Neuronal stem cell (in vitro differentiated cells): ENCODE measurements at places on chromosomes 16 and 17.

GRCh38 chr17:42334677-42335076 is 46.4 kb downstream of the STAT5A start:
- DNase-seq, result no peak
- no peak overlapping the region for H3K4me3 ChIP-seq
- H3K27me3 ChIP-seq, result no peaks in the 10 kb centered on the region
- H3K27ac ChIP-seq, result no peak overlapping the region

- H3K27ac ChIP-seq, result no peak overlapping the region
- no peaks in the 10 kb centered on the region for H3K36me3 ChIP-seq
- no peaks in the 10 kb centered on the region for H3K27me3 ChIP-seq
- H3K4me1 ChIP-seq, result peaks cover 7% of the 10 kb centered on the region
- DNase-seq, result no peak
- H3K4me3 ChIP-seq, result no peak overlapping the region
Measured at GRCh38 chr16:88911136-88911945, 44.9 kb upstream of the PABPN1L start.

DNA sequence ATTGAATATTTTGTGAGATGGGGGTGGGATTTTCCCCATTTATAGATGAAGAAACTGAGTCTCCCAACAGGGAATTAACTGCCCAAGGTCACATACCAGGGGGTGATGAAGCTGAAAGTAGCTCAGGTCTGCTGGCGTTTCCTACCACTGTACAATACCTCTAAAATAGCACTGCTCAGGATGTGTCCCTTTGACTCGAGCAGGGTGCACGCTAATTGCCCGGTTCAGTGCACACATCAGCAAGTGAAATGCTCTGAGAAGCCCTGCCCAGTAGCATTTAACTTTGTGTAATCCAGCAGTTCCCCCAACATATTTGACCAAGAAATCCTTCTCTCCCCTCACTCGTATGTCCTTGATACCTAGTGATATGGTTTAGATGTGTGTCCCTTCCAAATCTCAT is 50.1 kb upstream of the DDX52 start:
- no peak overlapping the region for H3K27ac ChIP-seq
- DNase-seq, result no peak
- H3K4me3 ChIP-seq, result no peak overlapping the region
- no peaks in the 10 kb centered on the region for H3K4me1 ChIP-seq
- no peaks in the 10 kb centered on the region for H3K36me3 ChIP-seq

- H3K36me3 ChIP-seq, result no peaks in the 10 kb centered on the region
- DNase-seq, result no peak
- no peak overlapping the region for H3K27ac ChIP-seq
- no peak overlapping the region for H3K4me3 ChIP-seq
- H3K4me1 ChIP-seq, result no peaks in the 10 kb centered on the region
Measured at GRCh38 chr16:65658787-65659220, 536.9 kb upstream of the CDH11 start.

- peaks cover 19% of the 10 kb centered on the region for H3K27me3 ChIP-seq
- H3K27ac ChIP-seq, result no peak overlapping the region
- H3K4me1 ChIP-seq, result peaks cover 30% of the 10 kb centered on the region
- H3K4me3 ChIP-seq, result no peak overlapping the region
- no peak for DNase-seq
- H3K36me3 ChIP-seq, result no peaks in the 10 kb centered on the region
Measured at GRCh38 chr16:383326-384051, 1.7 kb upstream of the PGAP6 start.

DNA sequence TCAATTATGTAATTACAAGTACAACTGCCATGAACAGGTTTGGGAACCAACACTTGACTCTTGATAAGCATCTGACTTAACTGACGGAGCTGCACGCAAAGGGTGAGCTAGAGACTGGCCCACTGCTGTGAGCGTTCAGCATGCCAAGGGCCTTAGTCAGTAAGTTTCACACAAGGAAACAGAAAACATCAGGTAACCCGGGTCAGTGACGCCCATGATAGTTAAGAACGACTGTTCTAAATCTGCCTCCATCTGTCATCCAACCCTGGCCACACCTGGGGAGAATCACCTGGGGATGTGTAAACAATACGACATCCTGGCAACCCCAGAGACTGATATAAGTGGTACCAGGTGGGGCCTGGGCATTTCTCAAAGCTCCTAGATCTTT is 12.3 kb downstream of the SMIM5 start:
- no peaks in the 10 kb centered on the region for H3K27me3 ChIP-seq
- DNase-seq, result no peak
- H3K4me1 ChIP-seq, result no peaks in the 10 kb centered on the region
- H3K27ac ChIP-seq, result no peak overlapping the region

GRCh38 chr16:81843683-81844082 is 64.6 kb downstream of the PLCG2 start:
- no peak overlapping the region for H3K27ac ChIP-seq
- H3K4me3 ChIP-seq, result no peak overlapping the region
- H3K27me3 ChIP-seq, result peaks cover 8% of the 10 kb centered on the region
- no peaks in the 10 kb centered on the region for H3K4me1 ChIP-seq

DNA sequence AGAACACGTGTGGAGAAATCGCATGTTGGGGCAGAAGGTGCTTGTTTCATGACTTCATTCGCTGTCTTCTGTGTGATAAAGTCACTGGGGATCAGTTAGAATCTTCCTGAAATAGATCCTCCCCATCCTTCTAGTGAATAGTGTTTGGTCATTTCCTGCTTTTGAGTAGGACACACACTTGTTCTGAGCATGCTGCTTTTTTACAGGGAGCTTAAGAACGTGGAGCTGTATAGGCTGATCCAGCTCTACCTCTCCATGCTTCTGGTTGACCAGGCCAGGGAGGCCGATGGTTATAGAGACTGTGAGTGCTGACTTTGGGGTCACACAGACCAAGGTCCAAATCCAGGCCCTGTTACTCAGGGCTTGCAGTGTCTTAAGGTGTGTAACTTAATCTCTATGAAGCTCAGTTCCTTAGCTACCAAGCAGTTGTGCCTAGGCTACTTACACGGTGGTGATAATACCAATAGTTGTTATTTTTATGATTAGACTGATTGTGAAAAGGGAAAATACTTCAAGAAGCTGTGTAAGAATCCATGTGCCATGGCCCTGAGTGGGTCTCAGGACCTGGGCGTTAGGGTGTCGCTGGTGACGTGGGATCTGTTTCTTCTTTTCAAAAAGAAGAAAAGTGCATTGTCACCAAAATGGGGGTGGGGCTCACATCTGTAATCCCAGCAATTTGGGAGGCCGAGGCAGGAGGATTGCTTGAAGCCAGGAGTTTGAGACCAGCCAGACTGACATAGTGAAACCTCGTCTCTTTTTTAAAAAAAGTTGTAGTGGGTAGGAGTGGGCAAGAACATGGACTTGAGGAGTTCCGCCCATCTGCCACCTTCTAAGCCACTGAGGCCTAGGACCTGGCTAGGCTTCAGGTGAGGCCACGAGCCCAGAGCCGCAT is 64.1 kb upstream of the LGALS9 start:
- H3K4me3 ChIP-seq, result no peak overlapping the region
- H3K27me3 ChIP-seq, result no peaks in the 10 kb centered on the region
- H3K36me3 ChIP-seq, result no peaks in the 10 kb centered on the region

- no peaks in the 10 kb centered on the region for H3K36me3 ChIP-seq
- H3K4me3 ChIP-seq, result no peak overlapping the region
- no peak for DNase-seq
- H3K27me3 ChIP-seq, result no peaks in the 10 kb centered on the region
Measured at GRCh38 chr17:72489272-72489641, 368.4 kb downstream of the SOX9 start.

GRCh38 chr17:16407911-16408588 is 7.3 kb upstream of the TRPV2 start:
- no peaks in the 10 kb centered on the region for H3K36me3 ChIP-seq
- H3K4me3 ChIP-seq, result no peak overlapping the region
- H3K27ac ChIP-seq, result peak overlapping the region; percentile 65

DNA sequence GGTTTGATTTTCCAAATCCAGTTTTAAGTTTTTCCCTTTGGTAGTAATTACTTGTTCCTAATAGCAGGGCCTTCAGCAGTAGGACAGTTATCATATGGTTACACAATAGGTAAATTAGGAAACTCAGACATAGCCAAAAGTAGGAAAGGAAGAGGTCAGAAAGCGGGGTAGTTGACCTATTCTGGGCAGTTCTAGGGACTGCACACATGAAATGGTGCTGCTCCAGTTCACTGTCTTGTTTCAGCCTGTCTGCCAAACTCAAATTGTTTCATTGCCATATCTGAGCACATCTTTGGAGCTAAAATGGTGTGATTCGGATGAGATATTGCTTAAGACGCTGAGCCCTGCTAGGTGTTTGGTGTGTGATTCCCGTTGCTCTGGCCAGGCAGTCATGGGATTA is 56.7 kb downstream of the TANGO6 start:
- H3K4me1 ChIP-seq, result no peaks in the 10 kb centered on the region
- H3K27me3 ChIP-seq, result no peaks in the 10 kb centered on the region
- peak overlapping the region; percentile 35 for H3K4me3 ChIP-seq
- peaks cover 2% of the 10 kb centered on the region for H3K36me3 ChIP-seq
- no peak overlapping the region for H3K27ac ChIP-seq
- no peak for DNase-seq

DNA sequence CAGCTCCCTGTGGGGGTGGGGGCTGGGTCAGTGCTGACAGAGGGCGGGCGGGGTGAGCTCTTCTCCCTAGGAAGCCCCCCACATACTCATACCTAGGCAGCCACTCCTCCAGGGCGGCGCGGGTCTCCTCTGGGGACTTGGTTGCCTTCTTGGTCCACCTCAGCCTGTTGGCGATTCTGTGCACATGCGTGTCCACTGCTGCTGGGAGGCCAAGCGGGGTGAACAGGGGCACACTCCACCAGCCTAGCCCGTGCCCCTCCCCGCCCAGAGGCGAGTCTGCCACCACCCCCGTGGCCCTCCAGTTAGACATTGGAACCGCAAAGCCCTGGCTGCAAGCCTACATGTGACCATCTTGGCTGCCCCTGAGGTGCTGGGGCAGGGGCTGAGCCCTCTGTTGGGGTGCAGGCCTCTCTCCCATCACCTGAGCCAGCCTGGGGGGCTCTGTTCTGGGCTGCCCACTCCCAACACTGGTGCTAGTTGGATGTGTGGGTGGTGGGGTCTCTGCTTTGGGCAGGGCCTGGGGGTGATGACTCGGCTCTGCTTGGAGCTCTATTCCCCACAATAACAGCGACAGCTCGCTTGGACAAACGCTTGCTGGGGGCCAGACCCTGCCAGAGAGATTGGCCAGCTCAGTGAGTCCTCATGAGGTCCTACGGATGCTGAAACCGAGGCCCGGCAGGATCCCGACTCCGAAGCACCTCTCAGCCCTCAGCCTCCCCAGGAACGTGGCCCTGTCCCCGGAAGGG is 7.4 kb downstream of the NTHL1 start:
- no peaks in the 10 kb centered on the region for H3K27me3 ChIP-seq
- peaks cover 4% of the 10 kb centered on the region for H3K4me1 ChIP-seq
- no peak overlapping the region for H3K4me3 ChIP-seq
- no peak overlapping the region for H3K27ac ChIP-seq
- no peaks in the 10 kb centered on the region for H3K36me3 ChIP-seq
